ENCODE measurements at places on chromosomes 5 and 9.

- DNase-seq: no peak
These were observed 249.1 kb downstream of the GADD45G start for GRCh38 chr9:89853931-89854330.

- no peak for DNase-seq
These were observed 9.2 kb downstream of the KLF4 start for GRCh38 chr9:107480386-107480789.

GRCh38 chr5:138334867-138335447 is 3.1 kb upstream of the FAM53C start:
- no peak for DNase-seq

GRCh38 chr9:14437354-14438231 is 123.7 kb upstream of the NFIB start:
- DNase-seq: no peak

- DNase-seq: peak; percentile 59
These were observed 11.1 kb upstream of the CDC42SE2 start for GRCh38 chr5:131252824-131253171.

DNA sequence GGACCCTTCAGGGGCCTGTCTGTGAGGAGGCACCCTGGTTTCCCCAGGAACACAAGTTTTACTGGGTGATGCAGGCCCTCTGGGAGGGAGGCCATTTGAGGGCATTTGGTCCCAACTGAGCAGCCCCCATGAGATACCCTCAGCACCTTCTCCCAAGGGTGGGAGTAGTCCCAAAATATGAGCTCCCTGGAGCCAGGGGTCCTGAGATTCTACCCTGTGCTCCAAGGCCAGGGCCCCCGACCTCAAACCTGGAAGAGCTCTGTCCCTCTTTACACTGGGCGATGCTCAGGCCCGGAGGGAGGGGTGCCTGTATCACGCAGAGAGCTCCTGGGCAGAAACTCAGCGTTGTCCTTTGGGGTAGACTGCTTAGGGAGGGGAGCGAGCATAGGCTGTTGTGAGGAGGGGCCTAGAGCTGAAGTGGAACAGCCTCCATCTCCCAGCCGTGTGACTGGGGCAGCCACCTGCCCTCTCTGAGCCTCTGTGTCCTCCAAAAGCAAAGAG is 64.0 kb upstream of the SYNPO start:
- DNase-seq: no peak

GRCh38 chr5:172568308-172568910 is 72.7 kb upstream of the NEURL1B start:
- no peak for DNase-seq

DNA sequence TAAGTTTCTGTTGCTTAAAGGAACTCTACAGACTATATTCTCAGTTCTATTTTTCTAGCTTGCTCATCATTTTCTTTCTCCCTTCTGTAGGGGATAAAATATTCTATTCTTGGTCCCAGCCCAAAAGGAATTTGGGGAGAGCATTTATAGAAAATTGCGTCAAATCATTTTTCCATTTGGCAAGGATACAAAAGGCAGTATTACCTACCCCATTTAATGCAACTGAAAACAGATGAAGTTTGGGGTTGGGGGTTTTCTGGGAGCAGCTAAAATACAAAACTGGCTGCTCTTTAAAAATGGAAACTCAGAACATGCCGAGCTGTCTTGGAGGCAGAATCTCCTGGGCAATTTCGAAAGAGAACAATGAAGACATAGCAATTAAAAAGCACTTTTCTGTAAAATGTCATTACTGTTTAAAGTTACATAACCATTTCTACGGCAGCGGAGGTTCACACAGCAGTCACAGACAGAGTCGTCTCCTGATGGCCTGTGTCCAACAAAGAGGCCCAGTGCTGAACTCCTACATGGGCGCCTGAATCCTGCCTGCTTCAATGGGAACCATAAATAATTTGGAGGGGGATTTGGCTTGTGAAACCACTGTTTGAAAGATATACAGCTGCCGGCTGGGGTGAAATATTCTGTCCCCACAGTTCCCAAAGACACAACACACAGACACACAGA is 152.4 kb downstream of the BRINP1 start:
- no peak for DNase-seq

- peak; percentile 63 for DNase-seq
These were observed at the start of gene MAPK9 for GRCh38 chr5:180291943-180292831. Gene MAPK9, minus strand, starts transcription at chr5:180292083. Its CDS starts 11,522 bp downstream, at chr5:180280561.

DNA sequence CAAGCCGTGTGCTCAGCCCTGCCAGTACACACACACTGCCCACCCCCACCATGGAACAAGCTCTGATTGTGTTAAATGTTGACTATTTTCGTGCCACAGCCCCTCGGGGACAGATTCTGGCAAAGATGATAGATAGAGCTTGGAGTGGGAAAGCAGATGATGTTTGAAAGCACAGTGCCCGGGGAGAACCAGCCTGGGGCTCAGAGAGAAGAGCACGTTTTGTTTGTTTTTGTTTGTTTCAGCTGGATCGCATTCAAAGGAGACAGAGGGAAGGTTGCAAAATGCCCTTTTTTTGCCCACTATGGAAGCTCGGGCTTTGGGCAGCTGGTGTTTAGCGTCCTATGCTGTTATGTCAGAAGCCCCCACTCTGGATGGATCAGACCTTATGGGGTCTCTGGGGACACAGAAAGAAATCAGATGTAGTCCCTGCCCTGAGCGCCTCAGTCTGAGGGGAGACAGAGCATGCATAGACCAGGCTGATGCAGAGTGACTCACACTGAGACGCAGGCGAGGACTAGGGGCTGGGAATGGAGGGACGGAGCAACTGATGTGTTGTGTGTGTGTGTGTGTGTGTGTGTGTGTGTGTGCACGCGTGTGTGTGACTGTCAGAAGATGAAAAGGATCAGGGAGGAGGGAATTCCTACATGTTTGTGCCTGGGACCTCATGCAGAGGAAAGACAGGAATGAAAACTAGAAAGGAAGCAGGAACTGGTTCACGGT is 229.7 kb downstream of the MELK start:
- no peak for DNase-seq

DNA sequence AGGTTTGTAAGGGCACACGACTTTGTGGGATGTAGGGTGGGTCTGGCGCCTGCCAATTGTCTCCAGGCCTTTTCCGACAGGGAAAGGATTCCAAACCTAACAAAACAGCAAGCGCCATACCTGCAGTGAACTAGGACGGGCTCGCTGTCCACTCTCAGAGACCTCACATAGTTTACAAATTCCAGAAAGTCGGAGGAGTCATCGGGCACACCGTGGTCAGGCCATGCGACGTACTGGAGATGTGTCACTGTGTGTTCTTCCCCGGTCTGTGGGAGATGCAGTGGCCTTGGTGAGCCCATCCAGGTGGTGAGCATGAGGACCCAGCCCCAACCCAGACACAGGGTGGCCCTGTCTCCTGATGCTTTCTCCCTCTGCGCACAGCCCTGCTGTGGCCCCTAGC is 61.3 kb upstream of the EPB41L4B start:
- DNase-seq: no peak

GRCh38 chr5:40017135-40017534 is 592.4 kb upstream of the DAB2 start:
- no peak for DNase-seq

DNA sequence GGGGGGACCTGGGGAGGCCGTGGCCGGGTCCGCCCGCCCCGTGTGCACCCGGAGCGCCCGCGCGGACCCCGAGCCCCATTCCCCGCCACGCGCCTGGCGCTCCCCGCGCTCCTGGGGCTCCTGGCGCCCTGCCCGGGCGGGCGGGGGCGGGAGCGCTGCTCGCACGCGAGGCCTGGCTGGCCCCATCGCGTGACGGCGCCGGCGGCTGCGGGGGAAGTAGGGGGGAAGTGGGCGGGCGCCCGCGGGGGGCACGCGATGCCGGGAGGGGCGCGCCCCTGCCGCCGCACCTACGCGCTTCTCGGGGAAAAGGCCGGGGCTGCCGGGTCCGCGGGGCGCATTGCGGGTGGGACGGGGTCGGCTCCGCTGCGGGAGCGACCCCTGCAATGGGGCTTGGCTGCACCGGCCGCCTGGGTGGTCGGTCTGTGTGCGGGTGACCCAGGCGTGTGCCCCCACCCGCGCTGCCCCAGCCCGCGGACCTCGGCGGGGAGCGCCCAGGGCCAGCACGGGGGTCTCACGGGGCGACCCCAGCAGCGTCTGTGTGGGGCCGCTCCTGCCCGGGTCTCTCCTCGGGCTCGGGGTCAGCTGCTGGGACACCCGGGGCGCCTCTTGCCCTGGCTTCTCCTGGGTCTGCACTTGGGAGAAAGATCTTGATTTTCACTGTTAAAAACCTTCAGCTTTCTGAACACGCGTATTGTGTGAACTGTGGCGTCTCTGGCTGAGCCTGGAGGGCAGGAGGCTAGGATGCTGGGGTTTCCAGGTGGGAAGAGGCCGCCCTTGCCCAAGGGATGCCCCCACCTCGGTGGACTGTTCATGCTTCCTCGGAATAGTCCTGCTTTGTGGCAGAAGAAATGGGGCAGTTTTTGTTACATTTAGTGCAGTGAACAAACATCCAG is 52.4 kb downstream of the AHRR start:
- peak; percentile 62 for DNase-seq

DNA sequence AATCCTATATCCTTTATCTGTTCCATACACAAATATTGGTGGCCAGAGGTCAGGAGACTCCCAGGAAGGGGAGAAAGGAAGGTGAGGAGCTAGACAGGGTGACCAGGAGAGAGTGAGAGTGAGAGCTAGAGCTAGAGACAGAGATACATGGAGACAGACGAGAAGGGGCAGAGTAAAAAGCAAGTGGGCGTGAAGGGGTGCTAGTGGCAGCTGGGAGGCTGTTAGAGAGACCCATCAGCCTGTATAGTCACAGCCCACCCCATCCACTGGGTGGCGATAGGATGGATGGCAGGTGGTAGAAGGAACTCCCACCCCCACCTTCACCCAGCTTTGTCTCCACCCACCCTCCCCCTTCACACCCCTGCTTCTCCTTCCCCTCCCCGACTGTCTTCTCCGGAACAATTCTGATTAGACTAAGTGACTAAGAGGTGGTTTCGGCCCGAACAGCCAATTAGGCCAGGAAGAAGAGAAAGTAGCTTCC is 32.8 kb downstream of the PCDH1 start:
- no peak for DNase-seq

DNA sequence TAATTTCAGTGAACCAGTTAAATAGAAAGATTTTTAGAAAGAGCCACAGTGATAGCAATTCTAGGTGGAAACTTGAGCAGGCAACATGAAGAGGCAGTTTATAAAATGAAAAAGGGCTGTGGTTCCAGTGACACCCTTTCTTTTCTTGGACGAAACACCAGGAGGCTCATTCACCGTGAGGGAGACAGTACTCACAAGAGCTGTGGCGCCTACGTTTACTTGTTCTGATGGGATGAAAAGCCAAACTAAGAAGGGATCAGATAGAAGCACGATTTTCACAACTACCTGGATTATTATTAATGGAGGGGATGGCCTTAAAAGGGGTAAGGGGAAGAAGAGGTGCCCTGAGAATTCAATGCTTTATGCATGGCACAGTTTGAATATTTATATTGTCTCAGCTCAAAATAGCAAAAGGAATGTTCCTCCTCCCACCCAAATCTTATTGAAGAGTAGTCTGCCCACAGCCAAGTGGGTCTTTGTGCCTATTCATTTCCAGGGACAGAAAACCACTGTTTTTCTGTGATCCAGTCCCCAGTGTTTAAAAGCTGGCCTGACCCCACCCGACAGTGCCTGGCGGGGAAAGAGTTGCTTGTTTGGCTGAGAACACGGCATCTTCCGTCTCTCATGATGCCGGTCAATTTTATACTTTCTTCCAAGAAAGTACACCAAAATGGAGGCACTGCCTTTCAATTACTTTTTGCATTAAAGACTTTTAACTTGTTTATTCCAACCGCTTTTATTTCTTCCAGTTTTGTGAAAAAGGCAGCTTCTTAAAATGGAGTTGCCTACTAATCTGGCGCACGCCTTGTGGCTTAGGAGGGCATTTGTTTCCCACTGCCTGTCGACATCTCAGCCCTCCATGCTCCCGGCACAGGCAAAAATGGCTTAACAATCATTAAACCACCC is 51.9 kb downstream of the HABP4 start:
- DNase-seq: no peak

DNA sequence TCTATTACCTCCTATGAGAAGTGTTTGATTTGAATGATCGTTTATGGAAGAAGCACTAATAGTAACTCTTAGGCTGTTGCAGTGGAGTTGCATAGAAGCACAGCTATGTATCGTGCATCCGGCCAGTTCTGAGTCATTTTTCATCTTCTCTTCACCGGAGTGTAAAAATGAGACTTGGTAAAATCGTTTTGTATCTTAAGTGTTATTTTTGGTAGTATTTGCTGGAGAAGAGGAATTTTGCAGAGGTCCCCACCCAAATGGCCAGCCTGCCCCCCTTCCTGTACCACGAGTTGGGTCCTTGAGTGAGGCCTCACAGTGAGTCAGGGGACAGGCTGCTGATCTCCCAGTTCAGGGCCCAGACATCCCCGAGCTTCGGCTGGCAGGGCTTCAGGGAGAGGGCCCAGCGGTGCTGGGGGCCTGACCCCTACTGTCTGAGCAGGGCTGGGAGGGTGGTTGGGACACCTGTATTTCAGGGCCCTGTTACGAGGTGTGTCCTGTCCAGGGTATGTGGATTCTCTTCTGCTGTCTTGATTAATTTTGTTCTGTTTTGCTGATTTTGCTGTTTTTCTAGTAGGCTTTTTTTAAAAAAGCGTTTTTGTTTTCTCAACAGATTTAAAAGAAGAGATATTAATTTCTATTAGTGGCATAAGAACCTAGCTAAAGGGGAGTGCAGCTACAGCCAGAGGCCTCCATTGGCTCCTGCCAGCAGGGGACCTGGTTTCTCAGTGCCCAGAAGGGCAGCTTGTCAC is 210.8 kb downstream of the TRIO start:
- DNase-seq: no peak

- DNase-seq: no peak
These were observed 102.4 kb downstream of the BARX1 start for GRCh38 chr9:93852728-93853127.

- no peak for DNase-seq
These were observed 29.5 kb upstream of the ADRB2 start for GRCh38 chr5:148796936-148797335.

GRCh38 chr9:125043631-125044030 is 99.7 kb downstream of the SCAI start:
- no peak for DNase-seq

- DNase-seq: no peak
These were observed 61.5 kb downstream of the TSTD2 start for GRCh38 chr9:97571664-97572063.

- no peak for DNase-seq
These were observed 14.0 kb downstream of the FAM13B start for GRCh38 chr5:138018849-138019248.

- peak; percentile 43 for DNase-seq
These were observed 27.4 kb downstream of the UNC5A start for GRCh38 chr5:176837707-176838115.

DNA sequence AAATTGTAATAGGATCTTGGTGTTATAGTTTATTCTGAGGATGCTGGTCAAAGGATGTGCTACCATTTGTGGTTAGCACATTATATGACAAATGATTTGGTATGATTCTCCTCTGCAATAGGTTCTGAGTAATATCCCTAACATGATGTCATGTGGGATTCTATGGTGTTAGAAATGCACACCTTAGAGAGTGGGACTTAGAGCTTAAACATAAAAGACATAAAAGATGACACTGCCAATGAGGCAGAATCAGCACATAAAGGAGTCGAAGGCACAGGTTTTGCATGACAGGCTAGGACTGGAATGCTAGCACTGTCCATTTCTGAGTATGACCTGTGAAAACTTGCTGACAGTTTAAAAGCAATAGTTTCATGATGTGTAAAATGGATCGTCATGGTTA is 100.4 kb downstream of the OSTF1 start:
- no peak for DNase-seq
